ENCODE measurements at places on chromosomes 11 and 22. TPM values are rescaled to one million over a fixed set of nuclear protein-coding genes. Genes with fewer than 3 reads are reported as not detected.

KIAA1671 gene
- 7.3 TPM for total RNA-seq

TMPRSS4 gene
- total RNA-seq: 0.08 TPM

OR8G5 gene
- total RNA-seq: not detected

THRSP gene
- total RNA-seq: not detected

SEZ6L gene
- total RNA-seq: not detected

ANO9 gene
- 21.7 TPM for total RNA-seq

AIFM3 gene
- 0.47 TPM for total RNA-seq

WEE1 gene
- total RNA-seq: 39.8 TPM

TMEM25 gene
- total RNA-seq: 12.9 TPM

ALX4 gene
- not detected for total RNA-seq

FOLR2 gene
- not detected for total RNA-seq

KRTAP5-10 gene
- total RNA-seq: not detected

MYO18B gene
- total RNA-seq: 0.03 TPM

VPS11 gene
- 30.0 TPM for total RNA-seq

IFITM10 gene
- 0.33 TPM for total RNA-seq

ZBTB16 gene
- total RNA-seq: 4.1 TPM

LDHAL6A gene
- total RNA-seq: not detected

GLB1L2 gene
- 10.2 TPM for total RNA-seq

FAM180B gene
- total RNA-seq: not detected

ADAMTS15 gene
- total RNA-seq: not detected

MOB2 gene
- 18.2 TPM for total RNA-seq

GPHA2 gene
- not detected for total RNA-seq

NLRP6 gene
- total RNA-seq: 0.33 TPM

RASSF10 gene
- not detected for total RNA-seq

SAA4 gene
- total RNA-seq: not detected

OR11H1 gene
- not detected for total RNA-seq

RAG2 gene
- total RNA-seq: not detected

PARVG gene
- total RNA-seq: 39.9 TPM

MPZL3 gene
- 56.4 TPM for total RNA-seq

AMOTL1 gene
- total RNA-seq: 0.73 TPM

F2 gene
- 0.81 TPM for total RNA-seq

POTEH gene
- not detected for total RNA-seq

RPS25 gene
- 1,565 TPM for total RNA-seq

OR52N4 gene
- total RNA-seq: not detected

OR52H1 gene
- not detected for total RNA-seq

Data from activated T-cell treated with anti-CD3 and anti-CD28 coated beads, Interleukin-2, amount 50 U/mL, for 4 hours (primary cell).